Adrenal gland (tissue), 19 donors: ENCODE measurements at places on chromosomes 12 and 14.

GRCh38 chr12:3705354-3705675 is 47.6 kb downstream of the CRACR2A start:
- H3K4me1 ChIP-seq, result no peaks in the 10 kb centered on the region
- H3K27ac ChIP-seq, result no peak overlapping the region
- no peaks in the 10 kb centered on the region for H3K27me3 ChIP-seq
- no peak for DNase-seq
- no peak overlapping the region for H3K4me3 ChIP-seq

DNA sequence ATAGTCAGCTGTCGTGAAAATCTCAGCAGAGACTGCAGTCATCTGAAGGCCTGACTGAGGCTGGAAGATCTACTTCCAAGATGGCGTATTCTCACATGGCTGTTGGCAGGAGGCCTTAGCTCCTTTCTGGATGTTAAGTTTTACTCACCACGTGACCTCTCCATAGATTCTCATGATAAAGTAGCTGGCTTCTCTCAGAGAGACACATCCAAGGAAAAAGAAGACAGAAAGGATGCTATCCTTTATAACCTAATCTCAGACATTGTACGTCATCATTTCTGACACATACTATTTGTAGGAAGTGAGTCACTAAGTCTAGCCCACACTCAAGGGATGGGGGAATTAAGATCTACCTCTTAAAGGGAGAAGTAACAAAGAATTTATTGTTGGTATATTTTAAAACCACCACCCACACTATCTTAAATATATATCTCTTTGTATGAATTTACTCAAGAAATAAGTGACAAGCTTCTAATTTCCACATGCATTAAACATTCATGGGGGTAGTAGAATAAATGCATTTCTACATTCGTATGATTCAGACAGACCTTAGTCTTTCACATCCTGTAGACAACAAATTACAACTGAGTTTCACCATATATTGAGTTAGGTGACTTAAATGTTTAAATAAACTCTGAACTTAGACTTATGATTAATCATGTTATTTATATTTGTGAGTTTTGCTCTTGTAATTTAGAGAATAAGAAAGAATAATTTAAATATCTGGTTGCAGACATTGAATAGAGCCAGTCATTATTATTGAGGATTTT is 411.0 kb downstream of the LRIG3 start:
- H3K4me3 ChIP-seq, result no peak overlapping the region
- H3K27me3 ChIP-seq, result no peaks in the 10 kb centered on the region
- H3K4me1 ChIP-seq, result peaks cover 4% of the 10 kb centered on the region
- no peaks in the 10 kb centered on the region for H3K36me3 ChIP-seq
- no peak overlapping the region for H3K27ac ChIP-seq
- no peak for DNase-seq

- no peak overlapping the region for H3K27ac ChIP-seq
- no peaks in the 10 kb centered on the region for H3K36me3 ChIP-seq
- H3K4me3 ChIP-seq, result no peak overlapping the region
- DNase-seq, result no peak
- peaks cover 49% of the 10 kb centered on the region for H3K4me1 ChIP-seq
Measured at GRCh38 chr14:89364316-89364715, 52.7 kb downstream of the FOXN3 start.

DNA sequence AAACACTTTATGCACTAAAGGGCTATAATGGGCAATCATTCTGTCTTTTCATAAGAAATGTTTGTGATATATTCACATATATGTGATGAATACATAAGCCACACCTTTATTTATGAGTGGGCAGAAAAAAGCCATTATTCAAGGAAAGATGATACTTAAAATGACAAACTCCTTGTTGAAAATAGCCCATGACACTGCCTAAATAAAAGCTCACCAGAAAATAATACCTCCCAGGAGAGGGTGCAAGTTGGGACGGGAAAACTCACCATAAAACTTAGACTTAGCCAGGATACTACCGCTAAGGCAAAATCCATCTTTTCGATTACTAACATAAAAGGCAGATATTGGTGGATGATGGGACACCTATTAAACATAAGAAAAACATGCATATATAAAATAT is 35.8 kb upstream of the BBS10 start:
- H3K27me3 ChIP-seq, result no peaks in the 10 kb centered on the region
- DNase-seq, result no peak
- peaks cover 4% of the 10 kb centered on the region for H3K36me3 ChIP-seq
- H3K4me1 ChIP-seq, result no peaks in the 10 kb centered on the region
- H3K4me3 ChIP-seq, result no peak overlapping the region

DNA sequence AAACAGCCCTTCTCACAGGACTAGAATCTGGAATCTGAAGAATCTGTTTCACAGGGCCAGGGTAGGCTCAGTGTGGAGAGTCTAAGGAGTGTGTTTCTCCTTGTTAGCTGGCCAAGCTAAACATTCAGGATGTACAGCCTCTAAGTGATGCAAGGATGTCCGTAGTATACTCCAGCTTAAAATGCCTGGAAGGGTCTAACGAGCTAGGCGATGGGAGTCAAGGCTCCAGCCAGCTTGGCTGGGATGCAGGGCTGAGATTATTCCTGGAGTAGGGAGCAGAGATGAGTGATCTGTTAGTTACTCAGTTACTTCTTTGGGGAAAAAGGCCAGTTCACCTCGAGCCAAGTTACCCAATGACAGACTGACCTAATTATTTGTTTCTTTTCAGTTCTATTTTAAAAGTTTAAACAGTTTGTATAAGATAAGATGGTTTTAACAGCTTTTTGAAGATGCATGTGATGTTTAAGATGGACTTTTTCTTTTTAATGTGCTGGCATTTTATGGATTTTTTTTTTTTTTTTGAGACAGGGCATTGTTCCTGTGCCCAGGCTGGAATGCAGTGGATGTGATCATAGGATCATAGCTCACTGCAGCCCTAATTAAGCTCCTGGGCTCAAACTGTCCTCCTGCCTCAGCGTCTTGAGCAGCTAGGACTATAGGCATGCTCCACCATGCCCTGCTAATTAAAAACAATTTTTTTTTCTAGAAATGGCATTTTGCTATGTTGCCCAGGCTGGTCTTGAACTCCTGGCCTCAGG is 41.1 kb downstream of the SYNE2 start:
- H3K27me3 ChIP-seq, result no peaks in the 10 kb centered on the region
- no peaks in the 10 kb centered on the region for H3K36me3 ChIP-seq
